ENCODE measurements at places on chromosomes 12 and 14.

- DNase-seq = no peak
Observed at GRCh38 chr12:65501093-65501621, 222.7 kb downstream of the MSRB3 start.

GRCh38 chr12:54240971-54241588 lies 38.8 kb downstream of the CBX5 start:
- DNase-seq = no peak

DNA sequence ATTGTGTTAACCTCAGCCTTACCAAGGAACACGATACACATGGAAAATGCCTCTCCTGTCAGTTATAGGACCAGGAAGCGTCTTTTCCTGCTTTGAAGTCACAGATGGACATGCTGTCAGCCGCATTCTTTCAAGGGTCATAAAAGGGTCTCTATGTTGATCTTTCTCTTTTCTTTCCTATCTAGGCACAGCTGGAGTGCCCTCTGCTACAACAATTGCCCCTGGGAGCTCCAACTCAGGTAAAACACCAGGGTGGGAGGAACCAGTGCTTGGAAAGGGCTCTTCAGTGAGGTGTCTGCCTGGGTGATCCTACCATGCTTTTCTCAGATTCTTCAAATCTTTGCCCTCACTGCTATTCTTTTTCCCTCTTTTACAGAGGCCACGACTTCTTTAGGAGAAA lies 157.4 kb upstream of the CNTN1 start:
- DNase-seq = no peak

GRCh38 chr12:75825686-75826085 lies 205.9 kb downstream of the PHLDA1 start:
- DNase-seq = no peak

- DNase-seq = no peak
Observed at GRCh38 chr14:75531660-75532317, 9.5 kb downstream of the BATF start.

GRCh38 chr12:95607642-95608041 lies 56.4 kb upstream of the USP44 start:
- no peak for DNase-seq

GRCh38 chr12:104960464-104960863 lies 2.4 kb upstream of the SLC41A2 start:
- no peak for DNase-seq

- DNase-seq = no peak
Observed at GRCh38 chr12:79059557-79059956, 195.0 kb downstream of the SYT1 start.

DNA sequence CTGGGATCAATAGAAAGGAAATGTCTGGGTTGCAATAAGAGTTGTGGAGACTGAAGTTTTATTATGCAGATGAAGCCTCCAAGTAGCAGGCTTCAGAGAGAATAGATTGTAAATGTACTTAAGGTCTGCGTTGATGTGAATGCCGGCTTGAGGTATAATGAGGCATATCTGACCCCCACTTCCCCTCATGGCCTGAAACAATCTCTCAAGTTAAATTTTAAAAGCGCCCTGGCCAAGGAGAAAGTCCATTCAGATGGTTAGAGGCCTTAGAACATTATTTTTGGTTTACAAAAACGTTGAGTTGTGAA lies 28.3 kb upstream of the HIGD1C start:
- no peak for DNase-seq

- DNase-seq = no peak
Observed at GRCh38 chr12:122062832-122063693, 15.5 kb upstream of the MLXIP start.

GRCh38 chr14:57928732-57929131 lies 62.8 kb upstream of the SLC35F4 start:
- no peak for DNase-seq

GRCh38 chr12:108302403-108303311 lies 36.5 kb downstream of the CMKLR1 start:
- DNase-seq = no peak

DNA sequence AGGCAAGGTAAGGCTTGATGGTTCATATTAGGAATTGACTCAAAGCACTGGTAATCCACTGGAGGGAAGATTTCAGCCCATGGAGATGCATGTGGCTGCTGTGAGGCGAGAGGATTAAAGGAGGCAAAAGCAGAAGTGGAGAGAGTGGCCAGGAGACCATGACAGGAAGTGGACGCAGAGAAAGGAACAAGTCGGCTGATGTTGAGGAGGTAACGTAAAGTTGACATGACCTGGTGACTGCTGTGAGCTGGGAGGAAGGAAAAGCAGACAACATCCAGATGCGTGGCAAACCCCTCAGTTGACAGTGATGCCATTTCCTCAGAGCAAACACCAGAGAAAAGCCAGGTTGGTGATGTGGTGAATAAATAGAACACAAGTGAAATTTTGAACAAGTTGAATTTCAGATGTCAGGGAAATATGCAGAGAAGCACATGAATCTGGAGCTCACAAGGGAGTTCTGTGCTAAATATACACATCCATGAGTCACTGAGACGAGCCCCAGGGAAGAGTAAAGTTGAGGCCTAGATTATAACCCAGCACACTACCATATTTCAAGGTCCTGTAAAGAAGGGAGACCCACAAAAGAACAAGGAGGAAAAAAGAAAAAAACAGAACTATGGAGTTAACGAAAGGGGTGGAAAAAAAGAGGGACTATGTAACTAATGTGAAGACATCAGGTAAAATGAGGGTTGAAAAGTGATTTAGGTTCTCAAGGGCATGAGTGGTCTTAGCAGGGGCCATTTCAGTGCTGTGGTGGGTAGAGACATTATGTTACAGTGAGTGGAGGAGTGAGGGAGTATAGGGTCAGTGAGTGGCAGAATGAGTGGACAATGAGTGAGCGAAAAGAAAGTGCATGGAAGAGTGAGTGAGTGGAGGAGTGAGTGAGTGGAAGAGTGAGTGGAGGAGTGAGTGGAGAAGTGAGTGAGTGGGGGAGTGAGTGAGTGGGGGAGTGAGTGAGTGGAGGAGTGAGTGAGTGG lies 61.6 kb upstream of the GZMB start:
- DNase-seq = no peak

DNA sequence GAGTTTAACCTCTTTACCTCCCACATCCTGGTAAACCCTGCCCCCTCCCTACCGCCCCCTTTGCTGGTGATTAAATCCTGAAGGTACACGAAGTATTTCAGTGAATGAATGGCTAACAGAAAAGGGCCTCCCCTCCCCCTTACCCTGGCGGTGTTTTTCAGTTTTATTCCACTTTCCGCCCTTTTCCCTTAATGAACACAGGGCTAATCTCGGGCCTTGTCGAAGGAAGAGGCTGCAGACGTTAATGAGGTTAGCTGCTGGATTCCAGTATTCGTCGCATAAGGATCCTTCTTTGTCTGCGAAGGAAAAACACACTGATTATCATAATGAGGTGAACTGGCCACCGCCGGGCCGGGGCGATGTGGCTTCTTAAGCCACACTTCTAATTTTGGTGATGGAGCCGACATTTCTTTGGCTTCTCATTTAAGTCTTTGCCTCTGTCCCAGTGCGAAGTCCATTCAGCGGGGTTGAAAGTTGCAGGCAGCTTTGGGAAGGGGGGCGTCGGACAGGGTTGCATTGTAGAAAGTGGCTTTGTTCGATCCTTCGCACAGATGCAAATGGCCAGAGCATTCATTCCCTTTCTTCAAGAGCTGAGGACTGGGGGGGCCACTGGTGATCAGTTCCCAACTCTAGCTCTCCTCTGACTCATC lies 6.5 kb downstream of the MEG3 start:
- DNase-seq = no peak

GRCh38 chr12:101933866-101934514 lies 56.6 kb downstream of the DRAM1 start:
- DNase-seq = no peak

DNA sequence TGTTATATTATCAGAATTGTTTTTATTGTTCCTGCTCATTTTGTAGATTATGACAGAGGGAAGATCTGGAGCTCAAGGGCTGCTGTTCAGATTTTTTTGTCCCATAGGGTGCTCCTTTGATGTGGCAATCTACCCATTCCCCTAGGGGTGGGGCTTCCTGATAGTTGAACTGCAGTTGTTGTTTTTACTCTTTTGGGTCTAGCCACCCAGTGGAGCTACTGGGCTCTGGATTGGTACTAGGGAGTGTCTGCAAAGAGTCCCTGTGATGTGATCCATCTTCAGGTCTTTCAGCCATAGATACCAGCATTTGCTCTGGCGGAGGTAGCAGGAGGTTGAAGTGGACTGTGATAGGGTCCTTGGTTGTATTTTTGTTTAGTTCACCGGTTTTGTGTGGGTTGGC lies 57.9 kb upstream of the SLCO1B1 start:
- no peak for DNase-seq

GRCh38 chr12:5921966-5922899 lies 22.8 kb downstream of the ANO2 start:
- no peak for DNase-seq

DNA sequence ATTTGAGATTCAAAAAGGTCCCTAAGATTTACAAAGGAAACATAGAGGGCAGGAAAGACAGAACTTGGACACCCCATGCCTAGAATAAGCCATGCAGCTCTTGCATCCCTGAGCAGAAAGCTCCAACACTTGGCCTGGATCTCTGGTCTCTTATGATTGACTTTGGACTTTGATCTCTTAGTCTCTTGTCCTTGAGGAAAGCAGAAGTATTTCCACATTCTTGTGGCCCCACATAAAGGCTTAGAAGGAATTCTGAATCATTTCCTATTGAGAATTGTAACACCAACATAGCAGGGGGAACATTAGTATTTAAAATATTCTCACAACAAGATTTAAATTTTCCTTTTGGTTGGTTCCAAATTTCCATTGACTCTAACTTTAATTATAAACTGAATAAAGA lies 283.7 kb upstream of the PRKD1 start:
- DNase-seq = no peak

DNA sequence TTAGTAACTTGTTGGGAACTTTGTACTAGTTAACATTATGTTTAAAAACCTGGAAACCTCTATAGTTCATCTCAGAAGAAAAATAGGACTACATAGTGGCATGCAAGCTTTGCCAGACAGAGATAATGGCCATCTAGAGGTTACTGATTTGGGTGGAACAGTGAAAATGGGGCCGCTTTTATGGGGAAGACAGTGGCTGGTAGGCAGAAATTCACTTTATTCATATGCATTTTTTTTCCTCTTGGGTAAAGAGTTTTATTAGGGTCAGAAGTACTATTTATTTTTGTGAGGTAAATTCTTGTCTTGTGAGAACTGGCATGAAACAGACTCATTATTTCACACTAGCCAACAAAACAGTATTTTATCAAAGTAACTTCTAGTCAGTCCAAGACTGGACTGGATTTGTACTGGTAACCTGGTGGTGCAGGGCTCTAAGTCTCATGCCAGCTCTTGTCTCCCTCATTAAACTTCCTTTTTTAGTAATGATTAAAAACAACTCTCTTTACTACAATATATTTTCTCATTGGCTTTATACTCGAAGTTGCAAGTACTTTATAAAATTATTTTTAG lies 345.8 kb downstream of the RAD51B start:
- no peak for DNase-seq

DNA sequence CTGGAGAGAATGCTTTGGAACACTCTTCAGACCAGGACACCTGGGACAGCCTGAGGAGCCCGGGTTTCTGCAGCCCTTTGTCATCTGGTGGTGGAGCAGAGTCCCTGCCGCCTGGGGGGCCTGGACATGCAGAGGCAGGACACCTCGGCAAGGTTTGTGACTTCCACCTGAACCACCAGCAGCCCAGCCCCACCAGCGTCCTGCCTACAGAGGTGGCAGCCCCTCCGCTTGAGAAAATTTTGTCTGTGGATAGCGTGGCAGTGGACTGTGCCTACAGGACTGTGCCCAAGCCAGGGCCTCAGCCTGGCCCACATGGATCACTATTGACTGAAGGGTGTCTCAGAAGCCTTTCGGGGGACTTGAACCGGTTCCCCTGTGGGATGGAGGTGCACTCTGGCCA lies 21.1 kb downstream of the CINP start:
- DNase-seq = no peak

DNA sequence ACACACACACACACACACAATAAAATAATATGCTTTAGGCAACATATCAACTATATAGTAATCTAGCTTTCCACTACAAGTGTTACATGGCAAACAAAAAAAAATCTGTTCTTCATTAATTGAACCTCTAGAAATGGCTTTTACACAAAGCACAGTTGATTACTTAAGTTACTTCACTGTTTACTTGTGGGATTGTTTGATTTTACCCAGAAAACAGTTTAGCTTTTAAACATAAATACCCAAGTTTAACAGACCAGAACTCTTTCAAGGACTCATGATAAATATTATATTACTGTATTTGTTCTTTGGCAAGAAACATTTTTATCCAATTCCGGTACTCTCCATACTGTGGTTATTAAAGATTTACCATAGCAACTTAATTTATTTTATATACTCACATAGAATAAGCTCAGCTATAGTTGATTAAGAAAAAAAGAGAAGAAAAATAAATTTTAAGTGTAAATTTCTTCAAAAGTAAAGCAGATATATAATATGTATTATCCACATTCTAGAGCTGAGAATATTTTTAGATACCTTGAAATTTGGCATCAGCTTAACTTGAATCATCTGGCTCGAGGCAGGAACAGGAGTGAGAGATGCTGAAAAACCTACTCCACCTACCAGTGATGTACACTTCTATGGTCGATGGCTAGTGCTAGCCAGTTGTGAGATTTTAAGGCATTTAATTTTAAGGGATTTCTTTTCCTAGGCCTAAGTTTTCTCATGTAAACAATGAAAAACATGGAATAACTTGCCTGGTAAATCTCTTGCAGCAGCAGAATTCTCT lies 126.0 kb downstream of the BTG1 start:
- no peak for DNase-seq

DNA sequence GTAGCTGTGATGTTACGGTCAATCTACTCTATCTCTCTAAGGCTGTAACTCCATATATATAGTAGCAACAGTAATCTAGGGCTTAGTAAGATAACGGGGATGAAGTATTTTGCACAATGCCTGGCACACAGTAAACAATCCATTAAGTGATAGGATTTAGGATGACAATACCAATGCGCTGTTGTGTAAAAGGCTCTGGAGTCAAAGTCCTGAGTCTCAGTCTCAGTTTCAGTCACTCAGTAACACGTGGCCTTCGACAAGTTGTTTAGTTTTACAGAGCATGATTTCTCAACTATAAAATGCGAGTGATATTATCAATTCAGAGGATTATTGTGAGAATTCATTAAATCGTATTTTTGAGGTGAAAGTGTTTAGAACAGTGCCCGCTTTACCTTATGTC lies 162.4 kb downstream of the GARIN6 start:
- no peak for DNase-seq

DNA sequence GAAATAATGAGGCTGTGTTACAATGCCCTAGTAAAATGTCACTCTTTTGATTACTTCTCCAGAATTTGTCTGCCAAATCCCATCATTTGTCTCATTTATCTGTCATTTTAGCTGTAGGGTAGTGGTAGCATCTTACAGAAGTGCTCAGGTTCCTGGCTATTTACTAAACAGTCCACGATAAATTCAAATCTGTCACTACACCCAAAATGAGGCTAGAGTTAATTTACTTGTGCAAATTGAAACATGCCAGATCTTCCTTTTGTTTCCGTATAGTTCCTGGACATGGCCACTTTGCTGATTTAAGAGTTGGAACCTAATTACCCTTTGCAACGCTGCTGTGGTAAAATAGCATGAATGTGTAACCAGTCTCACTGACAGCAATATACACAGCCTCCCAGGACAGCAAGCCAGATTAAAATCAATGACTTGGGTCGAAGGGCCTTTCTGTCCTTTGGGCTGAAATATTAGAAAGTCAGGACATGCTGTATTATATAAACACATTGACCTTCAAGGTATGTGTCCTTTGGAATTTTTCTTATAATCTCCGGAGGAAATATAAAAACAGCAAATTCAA lies 485.4 kb downstream of the MDGA2 start:
- no peak for DNase-seq

GRCh38 chr12:14272956-14273912 lies 92.2 kb upstream of the ATF7IP start:
- DNase-seq = no peak

GRCh38 chr12:3168223-3169221 lies 91.3 kb downstream of the TSPAN9 start:
- no peak for DNase-seq
